Activated T-helper 2 cell treated with anti-CD3 and anti-CD28 coated beads, Interferon-gamma antibody, Interleukin-2, Interleukin-4, amounts not matched to agents 10 μg/mL and 5 μg/mL and 100 μg/mL, durations not matched to agents 14 hours and 24 hours and 36 hours (primary cell): ENCODE measurements at places on chromosomes 1 and 21. TPM values are rescaled to one million over a fixed set of nuclear protein-coding genes. Genes with fewer than 3 reads are reported as not detected.

DNA sequence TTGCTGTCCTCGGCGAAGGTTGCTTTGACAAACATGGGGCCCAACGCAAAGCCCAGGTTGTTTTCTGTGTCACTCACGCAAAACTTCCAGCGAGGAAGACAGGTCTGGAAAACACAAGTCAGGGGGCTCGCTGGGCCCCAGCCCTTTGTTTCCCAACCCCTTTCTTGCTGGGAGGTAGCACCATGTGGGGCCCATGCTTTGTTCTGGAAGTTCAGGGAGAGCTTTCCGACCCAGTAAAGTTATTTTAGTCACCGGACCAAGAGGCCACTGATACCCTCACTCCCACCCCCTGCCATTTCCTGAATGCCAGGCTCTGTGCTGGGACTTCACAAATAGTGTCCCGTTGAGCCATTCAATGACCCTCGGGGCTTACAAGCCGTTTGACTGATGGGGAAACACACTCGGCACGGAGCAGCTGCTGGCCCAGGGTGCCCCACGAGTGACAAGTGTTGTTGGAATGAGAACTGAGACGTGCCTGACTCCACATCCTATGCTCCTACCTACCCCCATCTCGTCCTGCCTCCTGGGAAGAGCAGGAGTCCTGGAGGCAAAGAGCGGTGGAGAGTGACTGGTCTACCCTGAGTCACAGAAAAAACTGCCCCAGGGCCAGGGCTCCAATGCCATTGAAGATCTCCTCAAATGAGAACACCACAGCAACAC, 52.0 kb downstream of the ECE1 start:
- H3K36me3 ChIP-seq, result peaks cover 66% of the 10 kb centered on the region
- H3K4me3 ChIP-seq, result no peak overlapping the region
- H3K27me3 ChIP-seq, result no peaks in the 10 kb centered on the region

DNA sequence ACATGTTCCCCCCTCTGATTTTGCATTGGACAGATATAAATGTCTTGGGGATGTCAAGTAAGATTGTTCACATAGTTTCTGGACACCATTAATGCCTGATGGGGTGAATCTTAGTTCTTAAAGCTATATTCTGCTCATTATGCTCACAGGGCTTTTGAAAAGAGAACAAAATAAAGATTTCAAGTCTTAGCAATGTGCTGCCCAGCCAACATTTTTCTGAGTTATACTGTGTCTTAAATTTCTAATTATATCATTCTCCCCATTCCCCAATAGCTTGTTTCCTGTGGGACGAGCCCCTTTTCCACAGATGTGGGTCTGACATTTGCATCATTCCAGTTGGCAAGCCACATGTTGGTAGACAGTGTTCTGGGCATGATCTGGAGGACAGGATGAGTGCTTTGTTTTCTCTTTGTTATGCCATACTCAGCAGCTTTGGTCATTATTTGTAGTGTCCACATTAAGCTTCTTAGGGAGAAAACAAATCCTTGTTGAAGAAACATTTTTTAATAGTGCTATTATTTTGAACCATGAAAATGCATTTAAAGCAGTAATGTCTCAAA, 32.8 kb downstream of the MTARC1 start:
- no peak for DNase-seq
- no peak overlapping the region for H3K27ac ChIP-seq
- no peak overlapping the region for H3K4me3 ChIP-seq

The LCE2A gene
- total RNA-seq, result not detected in 2 replicates

The SLC6A9 gene
- total RNA-seq, result 2.1 and 3.2 TPM in 2 replicates
